ENCODE measurements at places on chromosomes 11 and 22. TPM values are rescaled to one million over a fixed set of nuclear protein-coding genes. Genes with fewer than 3 reads are reported as not detected.

UPK3A gene
- 0.87 TPM for total RNA-seq

DNA sequence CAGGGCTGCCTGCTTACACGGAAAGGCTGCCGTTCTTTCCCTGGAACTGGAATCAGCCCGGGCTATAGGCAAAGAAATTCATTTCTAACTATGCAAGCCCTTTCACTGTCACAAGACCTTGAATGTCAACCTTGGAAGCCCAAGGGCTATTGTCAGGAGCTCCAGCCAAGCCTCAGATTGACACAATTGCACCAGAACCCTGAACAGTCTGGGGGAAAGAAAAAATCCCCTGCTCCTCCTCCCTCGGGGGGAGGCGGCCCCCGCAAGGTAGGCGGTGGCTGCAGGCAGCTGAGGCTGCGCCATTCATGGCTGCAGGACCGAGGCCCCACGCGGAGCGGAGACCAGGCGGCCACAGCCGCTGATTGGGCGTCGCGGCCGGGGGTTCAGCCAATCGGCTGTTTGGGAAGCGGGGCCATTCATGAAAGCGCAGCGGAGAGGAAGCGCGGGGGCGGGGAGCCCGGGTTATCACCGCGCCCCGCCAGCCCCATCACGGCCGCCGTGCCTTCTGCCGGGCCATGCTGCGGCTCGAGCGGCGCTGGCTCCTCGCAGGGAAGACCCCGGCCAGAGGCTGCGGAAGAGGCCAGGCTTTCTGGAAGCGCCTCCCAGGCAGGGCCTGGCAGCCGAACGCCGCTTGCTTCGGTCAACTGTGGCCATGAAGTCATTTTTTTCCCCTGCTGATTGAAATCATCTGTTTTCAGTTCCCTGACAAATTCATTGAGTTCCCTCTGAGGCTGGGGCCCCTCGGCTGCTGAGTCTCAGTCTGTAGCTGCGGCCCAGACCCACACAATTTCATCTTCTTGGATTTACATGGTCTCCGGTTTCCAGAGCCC lies 38.1 kb upstream of the LINC01488 start:
- no peaks in the 10 kb centered on the region for H3K27me3 ChIP-seq
- peak overlapping the region; percentile 62 for H3K4me3 ChIP-seq
- H3K27ac ChIP-seq: peak overlapping the region; percentile 96
- H3K4me1 ChIP-seq: peaks cover 35% of the 10 kb centered on the region
- DNase-seq: peak; percentile 84

DNA sequence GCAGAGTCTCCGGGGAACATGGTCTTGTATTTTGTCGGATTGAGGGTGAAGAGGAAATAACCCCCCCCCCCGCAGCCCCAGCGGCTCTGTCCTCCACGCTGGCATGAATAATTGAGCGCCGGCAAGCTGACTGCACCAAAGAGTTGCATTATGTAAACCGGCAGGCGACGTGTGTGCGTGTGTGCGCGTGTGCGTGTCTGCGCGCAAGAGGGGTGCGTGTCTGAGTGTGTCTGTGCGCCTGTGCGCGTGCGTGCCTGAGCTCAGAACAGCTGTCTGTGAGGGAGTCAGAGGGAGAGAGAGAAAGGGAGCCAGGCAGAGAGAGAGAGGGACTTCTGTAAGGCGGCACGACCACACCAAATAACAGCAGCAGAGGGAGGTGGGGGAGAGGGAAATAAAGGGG lies 94.4 kb downstream of the SCN3B start:
- H3K36me3 ChIP-seq: no peaks in the 10 kb centered on the region
- DNase-seq: no peak
- no peaks in the 10 kb centered on the region for H3K27me3 ChIP-seq
- peaks cover 22% of the 10 kb centered on the region for H3K4me1 ChIP-seq
- peak overlapping the region; percentile 17 for H3K27ac ChIP-seq

DNA sequence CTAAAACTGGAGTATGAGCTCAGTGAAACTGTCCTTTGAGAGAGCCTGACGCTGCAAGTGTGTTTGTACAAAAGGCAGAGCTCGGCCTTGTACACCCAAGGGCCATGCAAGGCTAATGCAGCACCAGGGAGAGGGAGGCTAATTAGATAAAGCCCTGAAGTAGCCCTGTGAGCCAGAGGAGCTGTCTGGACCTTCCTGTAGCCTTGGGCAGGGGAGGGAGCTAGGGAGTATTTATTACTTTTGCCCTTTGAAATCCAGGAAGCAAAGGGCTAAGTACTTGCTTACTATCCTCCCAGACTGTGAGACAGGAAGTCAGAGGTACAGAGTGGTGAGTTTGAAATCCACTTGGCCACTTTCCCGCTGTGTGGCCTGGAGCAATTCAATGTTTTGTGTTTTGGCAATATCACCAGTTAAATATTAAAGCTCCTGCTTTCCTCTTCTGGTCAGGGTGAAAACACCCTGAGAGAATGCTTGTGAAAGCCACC lies 10.2 kb upstream of the LDHA start:
- H3K4me1 ChIP-seq: peaks cover 18% of the 10 kb centered on the region
- no peaks in the 10 kb centered on the region for H3K36me3 ChIP-seq
- DNase-seq: no peak
- peak overlapping the region; percentile 96 for H3K27ac ChIP-seq
- H3K4me3 ChIP-seq: no peak overlapping the region

SLC22A8 gene
- not detected for total RNA-seq

KCNJ5 gene
- total RNA-seq: 0.11 TPM

Data from mesothelial cell of epicardium (in vitro differentiated cells).